ENCODE measurements at places on chromosomes 2 and 18.
A peak's percentile ranks its signal among the peaks of the same experiment; 100 is the strongest.

GRCh38 chr2:154194909-154195643 lies 323.4 kb downstream of the GALNT13 start:
- DNase-seq, result no peak

GRCh38 chr18:73945130-73945792 lies 202.4 kb downstream of the FBXO15 start:
- no peak for DNase-seq

GRCh38 chr2:162021516-162022058 lies 52.4 kb downstream of the DPP4 start:
- DNase-seq, result no peak

GRCh38 chr2:57602733-57603132 lies 443.9 kb upstream of the VRK2 start:
- DNase-seq, result no peak

GRCh38 chr18:30886998-30887397 lies 155.5 kb downstream of the DSC3 start:
- DNase-seq, result no peak

GRCh38 chr2:158501301-158501700 lies 44.5 kb downstream of the PKP4 start:
- DNase-seq, result no peak

- no peak for DNase-seq
These were observed 85.5 kb downstream of the TGOLN2 start for GRCh38 chr2:85242321-85242720.

GRCh38 chr2:88897715-88898114 lies 206.2 kb downstream of the RPIA start:
- no peak for DNase-seq

DNA sequence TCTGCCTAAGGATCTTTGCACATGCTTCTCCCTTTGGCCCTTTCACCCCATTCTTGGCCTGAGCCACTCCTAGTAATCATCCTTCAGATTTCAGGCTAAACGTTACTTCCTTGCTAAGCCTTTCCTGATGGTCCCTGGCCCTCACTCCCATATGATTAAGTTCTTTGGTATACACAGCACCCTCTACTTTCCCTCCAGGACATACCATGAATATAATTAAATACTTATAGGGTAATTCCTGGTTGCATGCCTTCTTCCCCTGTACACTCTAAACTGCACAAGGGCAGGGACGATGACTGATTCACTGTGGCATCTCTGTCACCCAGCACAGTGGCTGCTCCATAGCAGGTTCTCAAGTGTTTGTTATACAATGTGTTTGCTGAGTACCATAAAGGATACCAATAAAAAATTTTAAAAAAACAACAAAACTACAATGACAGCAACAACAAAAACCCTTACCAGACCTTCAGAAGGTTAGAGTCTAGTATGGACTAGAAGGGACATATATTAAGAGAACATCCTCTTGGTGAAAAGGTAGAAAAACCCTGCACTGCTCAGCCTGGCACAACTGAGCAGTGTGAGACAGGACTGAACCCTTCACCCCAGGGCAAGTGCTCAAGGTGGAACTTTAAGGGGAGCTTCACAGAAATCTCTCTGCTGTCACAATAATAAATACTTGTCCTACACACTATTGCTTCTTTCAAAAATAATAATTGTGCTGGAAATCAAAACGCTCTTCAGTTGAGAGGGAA lies 76.2 kb downstream of the AAK1 start:
- DNase-seq, result no peak

DNA sequence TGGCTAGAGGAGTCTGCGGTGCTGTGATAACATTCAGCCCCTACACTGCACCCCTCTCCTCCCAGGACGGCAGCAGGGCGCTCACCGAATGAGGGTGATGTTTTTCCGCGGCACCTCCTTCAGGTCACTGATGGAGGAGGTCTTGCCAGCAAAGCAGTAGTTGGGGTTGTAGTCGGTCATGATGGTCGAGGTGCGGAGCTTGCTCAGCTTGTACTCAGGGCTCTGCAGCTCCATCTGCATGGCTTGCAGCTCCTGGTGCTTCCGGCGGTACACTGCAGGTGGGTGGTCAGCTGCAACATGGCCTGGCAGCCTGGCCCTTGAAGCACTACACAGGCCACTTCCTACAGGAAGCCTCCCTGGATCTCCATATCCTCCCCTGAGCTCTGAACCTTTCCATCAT lies 108.0 kb downstream of the CLIP4 start:
- DNase-seq, result no peak

DNA sequence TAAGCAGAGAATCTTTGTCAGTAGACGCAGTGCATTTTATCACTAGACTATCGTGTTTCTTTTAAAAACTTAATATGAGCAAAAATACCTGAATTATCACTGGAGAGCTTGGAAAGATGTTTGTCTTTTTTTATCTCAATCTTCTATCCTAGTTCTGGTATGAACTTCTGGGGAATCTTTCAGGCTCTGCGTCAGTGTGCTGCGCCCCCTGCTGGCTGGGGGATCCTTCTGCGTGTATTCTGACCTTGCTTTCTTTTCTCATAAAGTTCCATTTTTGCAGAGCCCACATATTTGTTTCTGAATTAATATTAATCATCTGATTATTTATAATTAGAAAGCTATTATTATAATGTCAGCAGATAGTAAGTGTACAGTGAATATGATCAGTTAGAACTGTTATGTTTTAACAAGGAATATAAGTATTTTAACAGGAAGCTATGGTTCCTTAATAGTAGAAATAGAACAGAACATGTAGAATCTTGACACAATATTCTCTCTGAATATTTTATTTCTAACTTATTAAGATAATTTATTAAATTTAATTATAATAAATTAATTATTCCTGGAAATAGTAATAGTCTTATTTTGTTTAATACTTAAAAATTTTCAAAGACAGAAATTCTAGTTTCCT lies 945.0 kb upstream of the CRIM1 start:
- DNase-seq, result peak; percentile 17

- no peak for DNase-seq
These were observed 111.1 kb downstream of the CDC42EP3 start for GRCh38 chr2:37560241-37560848.

DNA sequence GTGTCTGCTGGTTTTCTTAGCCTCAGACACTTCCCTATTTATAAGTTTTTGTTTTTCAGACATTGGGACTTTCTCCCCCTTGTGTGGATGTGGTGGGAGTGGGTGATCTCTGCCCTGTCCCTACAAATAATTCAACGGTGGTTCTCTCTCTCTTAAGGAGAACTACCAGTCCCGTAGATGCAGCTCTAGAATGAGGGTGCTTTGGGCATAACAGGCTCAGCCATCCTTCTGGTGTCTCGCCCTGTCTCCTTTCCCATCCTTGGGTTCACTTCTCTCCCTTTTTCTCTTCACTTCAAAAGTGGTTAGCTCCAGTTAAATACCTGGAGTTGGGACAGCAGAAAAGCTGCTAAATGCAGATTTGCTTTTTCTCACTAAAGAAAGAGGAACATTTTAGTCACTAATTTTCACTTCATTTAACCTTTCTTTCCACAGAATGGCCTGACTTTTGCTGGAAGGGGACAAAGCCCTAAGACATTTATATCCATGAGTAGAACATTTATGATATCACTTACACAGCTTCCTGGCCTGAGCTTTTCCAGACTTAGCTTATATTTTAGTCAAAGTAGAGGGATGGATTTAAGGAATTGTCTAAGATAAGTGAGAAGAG lies 121.2 kb upstream of the CXCR4 start:
- DNase-seq, result no peak

DNA sequence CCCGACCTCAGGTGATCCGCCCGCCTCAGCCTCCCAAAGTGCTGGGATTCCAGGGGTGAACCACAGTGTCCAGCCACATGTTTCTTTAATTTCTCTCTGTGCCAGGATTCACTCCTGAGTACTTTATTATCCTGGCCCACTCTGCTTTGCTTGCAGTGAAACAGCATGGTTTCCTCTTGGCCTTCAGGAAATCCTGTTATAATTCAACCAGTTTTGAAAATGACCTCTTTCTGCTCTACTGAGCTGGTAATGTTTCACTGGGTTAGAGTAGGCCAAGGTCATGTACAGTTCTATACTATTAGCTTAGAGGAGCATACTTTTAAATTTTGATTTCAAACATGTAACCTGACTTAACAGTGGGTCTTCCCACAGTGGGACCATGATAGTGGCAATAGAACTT lies 90.6 kb upstream of the PELI1 start:
- DNase-seq, result no peak
